Calu3 (cell line): ENCODE measurements at places on chromosomes 5 and 9.
A peak's percentile ranks its signal among the peaks of the same experiment; 100 is the strongest.

- DNase-seq = no peak
Measured at GRCh38 chr9:3507395-3508077, 18.3 kb downstream of the RFX3 start.

- DNase-seq = no peak
Measured at GRCh38 chr9:133572821-133573361, 36.3 kb downstream of the FAM163B start.

GRCh38 chr9:3608011-3608410, 82.2 kb upstream of the RFX3 start:
- no peak for DNase-seq

GRCh38 chr5:17317473-17317872, 100.0 kb downstream of the BASP1 start:
- DNase-seq = no peak

GRCh38 chr5:164394686-164395194, 889.3 kb downstream of the MAT2B start:
- no peak for DNase-seq

DNA sequence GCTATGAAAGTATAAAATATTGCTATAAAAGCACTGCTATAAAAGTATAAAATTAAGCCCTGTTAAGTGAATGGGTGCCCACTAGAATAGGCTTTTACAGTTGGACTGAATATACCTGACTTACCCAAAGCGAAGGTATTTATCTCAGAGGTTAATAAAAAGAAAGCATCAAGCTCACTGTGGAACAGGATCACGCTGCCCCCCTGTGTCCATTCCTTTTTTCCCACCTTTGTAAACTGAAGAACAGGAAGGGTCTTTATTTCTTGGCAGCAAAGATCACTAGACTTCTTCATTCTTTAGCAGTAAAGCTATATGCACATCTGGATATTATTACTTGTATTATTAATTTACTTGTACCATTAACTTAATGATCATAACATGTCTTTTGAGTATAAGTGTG, 22.1 kb upstream of the PLPP6 start:
- DNase-seq = peak; percentile 48
